ENCODE measurements at places on chromosomes 6 and 20.

DNA sequence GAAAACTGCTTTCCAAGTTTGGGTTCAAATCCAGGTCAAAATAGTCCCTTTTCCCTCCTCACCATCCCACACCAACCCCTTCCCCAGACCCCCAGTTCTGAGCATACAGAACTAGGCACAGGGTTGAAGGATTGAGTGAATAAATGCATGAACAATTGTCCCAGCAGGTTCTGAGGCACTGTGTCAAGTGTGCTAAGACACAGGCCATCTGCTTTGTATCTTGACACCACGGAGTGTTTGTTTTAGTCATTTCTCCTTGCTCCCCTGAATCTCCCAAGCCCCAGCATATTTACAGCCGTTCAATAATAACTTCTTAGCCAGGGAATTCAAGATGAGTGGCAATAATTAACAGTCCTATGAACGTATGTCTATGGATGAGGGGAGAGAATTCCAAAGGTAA is 102.8 kb upstream of the JARID2 start:
- DNase-seq, result no peak

DNA sequence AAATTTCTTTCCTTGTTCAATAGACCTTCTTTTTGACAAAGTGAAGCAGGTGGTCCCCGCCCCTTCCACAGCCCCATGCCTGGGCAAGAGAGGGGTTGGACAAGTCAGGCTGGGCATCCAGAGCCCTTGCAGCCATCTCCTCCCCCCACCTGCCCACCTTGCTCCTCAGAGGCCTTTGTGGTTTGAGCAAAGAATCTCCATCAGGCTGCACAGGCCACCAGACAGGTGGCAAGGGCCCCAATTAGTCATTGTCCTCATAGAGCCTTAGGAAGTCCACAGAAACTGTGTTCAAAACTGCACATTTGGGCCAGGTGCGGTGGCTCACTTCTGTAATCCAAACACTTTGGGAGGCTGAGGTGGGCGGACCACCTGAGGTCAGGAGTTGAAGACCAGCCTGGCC is 1.5 kb upstream of the MAPK13 start:
- DNase-seq, result no peak

DNA sequence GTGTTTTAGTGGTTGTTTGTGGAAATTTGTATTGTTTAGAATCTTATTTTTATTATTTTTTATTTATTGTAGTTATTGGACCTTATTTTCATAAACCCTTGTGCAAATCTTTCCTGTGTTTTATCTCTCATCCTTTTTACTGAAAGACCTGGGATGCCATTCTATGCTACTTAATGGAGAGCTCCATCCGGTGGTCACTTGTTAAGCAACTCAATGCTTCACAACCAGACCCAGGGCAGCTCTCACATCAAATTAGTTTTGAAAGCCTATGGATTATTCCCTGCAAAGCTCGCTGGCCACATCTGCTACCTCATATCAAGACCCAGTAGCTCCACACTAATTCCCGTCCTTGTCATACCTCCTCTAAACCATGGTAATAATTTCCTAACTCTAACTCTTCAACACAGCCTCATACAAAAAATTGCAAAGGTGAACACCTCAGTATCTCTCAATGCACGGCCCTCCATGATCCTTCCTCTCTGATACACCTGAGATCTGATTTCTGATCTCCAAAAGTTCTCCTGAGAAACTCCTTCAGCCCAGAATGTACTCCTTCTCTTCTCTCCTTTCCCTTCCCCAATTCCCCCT is 296.6 kb upstream of the MANEA start:
- DNase-seq, result no peak

DNA sequence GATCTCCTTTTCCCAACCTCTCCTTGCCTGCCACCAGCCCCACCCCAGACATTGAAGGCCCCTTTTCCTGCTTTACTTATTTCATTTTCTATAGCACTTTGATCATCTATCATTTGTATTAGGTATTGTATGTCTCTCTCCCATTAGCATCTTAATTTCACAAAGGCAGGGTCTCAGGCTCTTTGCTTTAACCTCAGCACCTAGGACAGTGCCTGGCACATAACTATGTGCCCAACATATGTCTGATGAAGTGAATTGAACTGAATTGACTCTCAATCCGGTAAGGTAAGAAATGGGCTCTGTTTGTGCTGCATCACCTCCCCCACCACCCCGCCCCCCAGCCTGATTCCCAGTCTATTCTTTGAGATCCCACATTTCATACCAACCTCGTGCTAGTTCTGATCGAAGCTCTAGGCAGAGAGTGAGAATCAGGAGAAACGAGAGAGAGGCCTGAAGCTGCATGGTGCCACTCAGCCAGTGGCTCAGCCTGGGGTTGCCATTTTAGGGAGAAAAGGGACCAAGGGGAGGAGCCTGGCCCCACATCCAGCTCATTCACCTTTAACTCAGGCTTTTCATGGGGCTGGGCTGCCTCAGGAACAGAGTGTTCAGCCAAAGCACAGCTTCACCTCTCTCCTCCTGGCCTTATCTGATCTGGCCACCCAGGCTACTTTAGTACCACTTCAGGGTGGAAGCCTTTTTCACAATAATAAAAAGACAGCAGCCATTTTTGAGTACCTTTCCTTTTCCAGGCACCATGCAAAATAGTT is at the start of gene SPINT3:
TSS of gene SPINT3 (minus strand) at position 476 of the 767 bp plus-strand sequence. CDS start at position 462, 14 bp downstream.
- no peak for DNase-seq

- no peak for DNase-seq
Measured at GRCh38 chr6:3081960-3082359, 13.7 kb downstream of the RIPK1 start.

DNA sequence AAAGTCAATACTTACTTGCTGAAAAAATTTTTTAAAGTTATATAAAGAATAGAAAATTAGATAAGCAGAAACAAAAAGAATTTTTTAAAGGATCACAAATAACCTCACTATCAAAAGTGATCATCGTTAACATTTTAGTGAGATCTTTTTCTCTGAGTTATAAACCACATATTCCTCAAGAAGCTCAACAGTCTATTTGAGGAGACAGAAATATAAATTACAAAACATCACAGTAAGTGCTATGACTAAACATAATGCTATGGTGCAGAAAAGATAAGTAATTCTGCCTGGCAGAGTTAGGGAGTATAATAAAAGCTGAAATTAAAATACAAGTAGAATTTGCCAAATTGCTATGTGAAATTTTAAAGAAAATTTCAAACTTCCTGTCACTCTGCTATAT is 226.7 kb downstream of the LMBRD1 start:
- no peak for DNase-seq

- DNase-seq, result no peak
Measured at GRCh38 chr6:28900577-28901256, 23.1 kb downstream of the TRIM27 start.

GRCh38 chr6:43951756-43952675 is 175.2 kb downstream of the MRPL14 start:
- no peak for DNase-seq

DNA sequence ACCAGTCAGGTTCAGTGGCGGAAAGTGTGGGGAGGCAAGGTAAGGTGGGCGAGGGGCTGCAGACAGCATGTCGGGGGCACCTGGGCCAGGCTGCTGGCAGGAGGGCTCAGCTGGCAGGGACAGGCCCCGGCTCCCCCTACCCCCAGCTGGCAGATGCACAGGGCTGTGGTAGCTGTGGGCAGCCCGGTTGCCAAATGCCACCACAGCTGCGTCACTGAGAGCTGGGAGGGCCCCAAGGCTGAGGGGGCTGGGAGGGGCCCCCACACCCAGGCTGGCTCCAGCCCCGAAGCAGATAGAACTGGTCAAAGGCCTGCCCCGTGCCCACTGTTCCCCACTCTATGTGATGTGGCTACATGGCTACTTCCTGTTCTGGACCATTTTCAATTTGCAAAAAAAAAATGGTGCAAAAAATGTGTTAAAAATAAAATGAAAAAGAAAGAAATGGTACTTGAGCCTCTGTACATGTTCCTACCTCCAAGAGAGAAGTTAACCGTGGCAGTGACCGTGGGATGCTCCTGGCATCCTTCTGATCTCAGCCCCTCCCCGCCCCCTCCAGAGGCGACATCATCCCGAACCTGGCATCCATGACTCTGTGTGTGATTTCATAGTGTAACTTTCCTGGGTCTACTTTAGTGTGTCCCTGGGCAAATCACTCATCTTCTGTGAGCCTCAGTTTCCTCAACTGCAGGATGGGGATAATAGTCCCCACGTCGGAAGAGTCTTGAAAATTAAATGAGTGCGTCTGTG is 64.4 kb downstream of the UBE2V1 start:
- DNase-seq, result no peak

- no peak for DNase-seq
Measured at GRCh38 chr20:36563374-36563773, 10.0 kb upstream of the TGIF2 start.

DNA sequence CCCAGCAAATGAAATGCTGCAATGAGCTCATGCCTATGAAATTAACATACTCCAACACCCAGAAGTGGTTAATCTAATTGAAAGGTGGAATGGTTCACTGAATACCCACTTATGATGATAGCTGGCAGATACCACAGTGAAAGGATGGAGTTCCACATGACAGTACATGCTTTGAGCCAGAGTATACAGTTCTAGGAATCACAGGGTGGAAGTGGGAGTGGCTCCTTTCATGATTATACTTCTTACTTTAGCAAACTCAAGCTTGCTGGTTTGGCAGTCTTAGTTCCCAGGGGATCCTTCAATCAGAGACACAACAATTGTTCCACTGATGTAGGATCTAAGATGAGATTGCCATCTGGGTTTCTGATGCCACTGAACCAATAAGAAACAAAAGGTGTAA is 21.5 kb downstream of the CD164 start:
- no peak for DNase-seq

GRCh38 chr20:63750807-63751470 is 11.4 kb downstream of the SLC2A4RG start:
- no peak for DNase-seq

GRCh38 chr6:20236909-20237600 is 24.8 kb upstream of the MBOAT1 start:
- no peak for DNase-seq

DNA sequence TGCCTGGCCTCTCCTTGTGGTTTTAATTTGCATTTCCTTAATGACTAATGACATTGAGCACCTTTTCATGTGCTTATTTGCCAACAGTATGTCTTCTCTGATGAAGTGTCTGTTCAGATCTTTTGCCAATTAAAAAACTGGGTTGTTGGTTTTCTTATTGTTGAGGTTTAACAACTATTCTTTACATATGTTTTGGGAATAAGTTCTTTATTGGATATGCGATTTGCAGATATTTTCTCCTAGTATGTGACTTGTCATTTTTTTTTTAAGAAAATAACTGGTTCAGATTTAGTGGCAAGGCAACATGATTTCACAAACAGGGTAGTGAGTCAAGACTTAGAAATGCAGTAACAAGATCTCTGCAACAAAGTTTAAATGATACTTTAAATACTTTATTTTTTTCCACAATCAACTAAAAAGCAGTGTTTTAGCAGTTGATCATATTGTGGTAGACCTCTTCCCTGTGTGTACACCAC is 67.8 kb downstream of the TIAM2 start:
- DNase-seq, result no peak

- no peak for DNase-seq
Measured at GRCh38 chr6:158026054-158026900, 44.6 kb downstream of the SYNJ2 start.

DNA sequence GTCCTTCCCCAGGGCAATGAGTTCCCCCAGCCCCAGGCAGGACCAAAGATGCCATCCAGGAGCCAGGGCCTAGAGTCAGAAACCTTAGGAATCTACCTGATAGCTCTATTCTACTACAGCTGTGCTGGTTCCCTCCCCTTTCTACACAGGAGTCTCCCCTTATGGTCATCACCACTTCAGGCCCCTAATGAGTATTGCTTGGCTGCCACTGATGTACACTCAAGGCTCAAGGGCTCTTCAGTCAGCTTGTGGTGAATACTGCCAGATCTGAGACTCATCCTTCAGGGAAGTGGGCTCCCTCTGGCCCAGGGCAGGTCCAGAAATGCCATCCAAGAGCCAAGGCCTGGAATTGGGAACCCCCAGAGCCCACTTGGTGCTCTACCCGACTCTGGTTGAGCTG is 248.6 kb downstream of the ALDH8A1 start:
- no peak for DNase-seq

DNA sequence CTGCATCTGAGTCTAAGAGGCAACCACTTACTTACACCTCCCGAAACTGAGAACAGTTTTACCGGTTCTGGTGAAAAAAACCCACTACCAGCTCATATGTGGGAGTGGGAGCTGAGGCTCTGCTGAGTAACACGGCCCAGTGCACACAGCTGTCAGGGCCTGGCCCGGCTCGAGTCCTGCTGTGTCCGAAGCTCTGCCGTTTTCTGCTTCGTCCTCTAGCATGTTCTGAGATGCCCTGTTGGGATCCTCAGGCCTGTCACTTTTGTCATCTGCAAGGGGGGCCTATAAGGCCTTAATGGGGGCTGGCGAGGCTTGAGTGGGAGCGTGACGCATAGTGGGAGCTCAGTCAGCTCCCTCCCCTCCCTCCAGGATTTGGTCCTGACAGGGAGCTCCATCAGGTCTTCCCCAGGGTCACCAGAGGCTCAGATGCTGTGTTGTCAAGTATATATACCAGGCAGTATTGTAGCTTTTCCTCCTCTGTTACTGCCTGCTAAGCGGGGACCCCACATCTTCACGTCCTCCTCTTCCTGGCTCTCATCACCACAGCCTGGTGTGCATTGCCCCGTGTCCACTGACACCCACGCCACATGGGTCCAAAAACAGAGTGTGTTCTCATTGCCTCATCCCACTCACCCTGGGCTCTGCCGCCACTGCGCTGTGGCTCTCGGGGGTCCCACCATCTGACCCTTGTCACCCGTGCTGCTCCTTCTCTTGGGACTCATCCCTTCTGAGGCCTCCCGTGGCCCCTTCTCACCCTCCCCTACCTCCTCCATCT is 45.2 kb upstream of the FANCE start:
- no peak for DNase-seq

- no peak for DNase-seq
Measured at GRCh38 chr20:36277546-36277945, 28.6 kb upstream of the DLGAP4 start.

DNA sequence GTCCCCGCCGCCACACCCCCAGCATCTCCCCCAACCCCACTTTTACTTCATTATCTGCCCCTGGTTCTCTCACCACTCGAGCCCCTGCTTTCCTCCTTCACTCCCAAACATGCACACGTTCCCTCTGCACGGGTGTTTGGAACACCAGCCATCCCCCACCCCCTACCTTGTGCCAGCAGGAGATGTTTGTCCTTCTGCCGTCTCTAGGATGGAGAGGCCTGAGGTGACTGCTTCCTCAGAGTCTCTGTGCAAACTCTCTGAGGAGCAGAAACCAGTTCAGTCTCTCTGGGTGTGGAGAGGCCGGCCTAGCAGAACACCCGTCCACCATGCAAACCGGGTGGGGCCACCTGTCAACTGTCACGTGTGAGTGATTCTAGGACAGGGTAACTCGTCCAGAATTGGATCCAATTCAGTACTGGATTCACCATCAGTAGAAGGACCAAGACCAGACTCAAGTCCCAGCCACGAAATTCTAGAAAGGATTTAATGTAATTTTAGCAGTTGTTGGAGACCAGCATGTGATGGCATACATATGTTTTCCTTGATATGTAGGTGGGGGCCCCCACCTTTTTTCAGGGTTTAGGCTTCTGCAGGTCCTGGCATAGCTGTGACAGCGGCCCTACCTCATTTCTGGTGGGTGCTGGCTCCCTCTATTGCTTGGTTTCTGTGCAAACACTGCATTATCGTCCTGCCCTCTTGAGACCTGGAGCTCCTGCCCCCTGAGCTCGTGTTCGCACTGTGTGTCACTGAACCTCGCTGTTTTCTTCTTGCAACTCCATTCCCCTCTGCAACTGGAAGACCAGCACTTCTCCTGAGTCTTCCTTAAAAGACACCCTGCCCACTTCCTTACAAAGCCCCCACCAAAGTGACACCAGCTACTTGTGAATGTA is at the start of gene RAET1E:
TSS of gene RAET1E (minus strand) at position 259 of the 890 bp plus-strand sequence. CDS start 7,212 bp downstream, outside the sequence.
- no peak for DNase-seq

Measured in right kidney (tissue), 9 donors.